ENCODE measurements at places on chromosomes 12 and 14.
A peak's percentile ranks its signal among the peaks of the same experiment; 100 is the strongest.

DNA sequence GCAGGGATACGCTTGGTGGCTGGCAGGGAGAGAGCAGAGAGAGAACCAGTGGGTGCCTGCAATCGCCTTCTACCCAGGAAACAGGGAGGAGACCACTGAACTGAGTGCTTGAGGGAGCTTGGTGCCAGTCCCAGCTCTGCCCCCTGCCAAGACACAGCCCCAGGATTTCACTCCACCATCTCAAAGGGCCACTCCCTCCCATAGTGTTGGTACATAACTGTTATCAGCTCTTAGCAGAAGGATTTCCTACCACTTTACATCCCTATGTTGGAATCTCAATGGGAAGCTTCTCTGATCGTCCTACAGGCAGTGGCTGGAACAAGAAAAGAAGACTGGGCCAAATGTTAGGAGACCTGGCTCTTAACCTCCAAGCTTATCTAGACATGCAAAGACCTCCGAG lies 157.4 kb upstream of the FOXN3 start:
- no peak for DNase-seq

DNA sequence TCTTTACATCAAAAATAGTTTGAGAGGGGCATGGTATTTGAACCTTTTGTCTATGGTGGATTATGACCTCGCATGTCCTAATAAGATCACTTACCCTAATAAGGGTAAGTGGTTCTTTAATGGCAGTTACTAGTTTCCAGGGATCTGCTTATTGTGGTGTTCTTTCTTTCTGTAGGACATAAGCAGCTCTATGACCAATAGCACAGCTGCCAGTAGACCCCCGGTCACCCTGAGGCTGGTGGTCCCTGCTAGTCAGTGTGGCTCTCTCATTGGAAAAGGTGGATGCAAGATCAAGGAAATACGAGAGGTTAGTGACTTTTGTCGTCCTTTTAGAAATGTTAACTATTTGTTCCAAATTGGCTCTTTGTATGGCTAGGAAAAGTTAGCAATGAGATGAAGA lies 7.2 kb downstream of the PCBP2 start:
- no peak for DNase-seq

- peak; percentile 75 for DNase-seq
Observed at GRCh38 chr12:49622501-49623141, 740 bp upstream of the PRPF40B start.

- no peak for DNase-seq
Observed at GRCh38 chr12:83147341-83147740, 460.6 kb downstream of the TMTC2 start.

- DNase-seq, result no peak
Observed at GRCh38 chr12:105888696-105889095, 250.1 kb downstream of the NUAK1 start.

DNA sequence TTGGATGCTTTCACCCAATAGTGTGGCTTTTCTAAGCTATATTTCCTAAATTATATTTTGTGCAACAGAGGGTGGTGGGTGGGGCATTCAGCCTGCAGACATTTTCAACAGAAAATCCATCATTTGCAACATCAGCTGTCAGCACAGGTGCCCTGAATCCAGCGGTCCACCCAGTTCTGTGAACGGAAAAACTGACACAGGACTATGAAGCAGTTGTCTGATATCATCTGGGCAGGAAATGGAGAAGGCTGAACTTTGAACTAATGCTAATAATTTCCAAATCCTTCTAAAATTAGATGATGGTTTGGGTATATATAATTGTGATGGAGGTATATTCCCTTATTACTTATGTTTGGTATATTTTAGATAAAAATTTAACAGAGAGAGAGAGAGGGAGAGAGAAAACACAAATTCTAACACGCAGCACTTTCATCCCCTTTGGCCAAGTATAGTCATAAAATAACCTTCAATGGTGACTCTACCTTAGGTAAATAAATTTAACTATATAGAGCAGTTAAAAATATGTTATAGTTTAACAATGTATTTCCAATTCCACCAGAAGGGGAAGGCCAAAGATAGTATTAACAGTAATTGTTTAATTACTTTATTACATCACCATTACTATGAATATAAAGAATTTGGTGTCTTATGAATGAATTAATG lies 58.3 kb upstream of the PTPRB start:
- no peak for DNase-seq

DNA sequence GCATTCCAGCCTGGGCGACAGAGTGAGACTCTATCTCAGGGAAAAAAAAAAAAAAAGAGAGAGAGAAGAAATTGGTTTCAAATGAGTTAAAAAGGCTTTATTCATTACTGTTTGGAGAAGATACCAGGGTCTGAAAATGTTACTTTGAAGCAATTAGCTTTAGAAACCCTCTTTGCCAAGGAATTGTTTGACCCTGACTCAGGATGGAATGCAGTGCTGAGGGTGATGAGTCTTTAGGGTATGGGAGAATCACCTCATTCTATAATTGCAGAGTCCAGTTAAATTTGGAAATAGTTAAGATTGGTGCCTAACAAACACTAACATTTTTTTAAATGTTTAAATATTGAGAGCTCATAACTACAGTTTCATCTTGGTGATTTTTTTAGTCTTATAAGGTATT lies 13.3 kb downstream of the RAP1B start:
- no peak for DNase-seq

DNA sequence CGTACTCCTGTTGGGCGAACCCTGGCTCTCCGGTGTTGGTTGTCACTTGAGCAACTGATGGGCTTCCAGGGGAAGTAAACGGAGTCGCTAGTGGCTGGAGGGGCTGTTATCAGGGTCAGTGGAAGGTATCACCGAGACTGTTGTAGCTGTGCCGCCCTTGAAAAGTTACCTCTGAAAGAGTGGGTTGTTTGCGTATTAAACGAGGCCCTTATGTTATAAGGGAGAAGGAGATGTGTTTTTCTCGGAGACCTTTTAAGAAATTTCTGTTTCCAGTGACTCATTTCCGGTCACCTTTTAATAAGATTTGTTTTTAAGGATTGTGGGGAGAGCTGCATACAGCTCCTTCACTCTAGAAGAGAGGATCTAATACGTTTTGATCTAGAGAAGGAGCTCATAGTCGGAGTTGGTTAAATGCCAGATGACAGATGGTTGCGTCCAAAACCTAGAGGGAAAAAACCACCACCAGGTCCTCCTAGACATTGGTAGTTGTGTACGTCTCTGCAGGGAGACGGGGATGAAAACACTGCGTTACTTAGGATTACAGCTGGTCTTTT lies 750 bp upstream of the DBX2 start:
- no peak for DNase-seq

- DNase-seq, result no peak
Observed at GRCh38 chr12:42689699-42690098, 100.2 kb upstream of the PRICKLE1 start.

DNA sequence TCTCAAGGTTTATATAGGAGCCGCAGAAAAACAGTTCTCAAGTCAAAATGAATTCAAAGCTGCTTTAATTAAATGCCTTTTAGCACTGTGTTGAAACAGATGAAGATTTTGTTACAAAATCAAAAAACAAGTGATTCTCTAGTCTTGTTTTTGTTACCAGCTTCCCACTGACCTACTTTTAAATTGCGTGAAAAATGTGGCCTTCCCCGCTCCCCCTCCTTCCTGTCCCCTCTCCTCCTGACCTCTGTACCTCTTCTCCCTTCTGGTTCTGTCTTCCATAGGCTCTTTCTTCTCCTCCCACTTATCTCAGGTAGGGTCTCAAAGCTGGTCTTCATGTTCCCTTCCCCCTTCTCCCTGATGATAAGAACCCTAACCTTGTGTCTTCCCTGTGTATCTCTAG lies 90.0 kb upstream of the MDM1 start:
- DNase-seq, result peak; percentile 43

DNA sequence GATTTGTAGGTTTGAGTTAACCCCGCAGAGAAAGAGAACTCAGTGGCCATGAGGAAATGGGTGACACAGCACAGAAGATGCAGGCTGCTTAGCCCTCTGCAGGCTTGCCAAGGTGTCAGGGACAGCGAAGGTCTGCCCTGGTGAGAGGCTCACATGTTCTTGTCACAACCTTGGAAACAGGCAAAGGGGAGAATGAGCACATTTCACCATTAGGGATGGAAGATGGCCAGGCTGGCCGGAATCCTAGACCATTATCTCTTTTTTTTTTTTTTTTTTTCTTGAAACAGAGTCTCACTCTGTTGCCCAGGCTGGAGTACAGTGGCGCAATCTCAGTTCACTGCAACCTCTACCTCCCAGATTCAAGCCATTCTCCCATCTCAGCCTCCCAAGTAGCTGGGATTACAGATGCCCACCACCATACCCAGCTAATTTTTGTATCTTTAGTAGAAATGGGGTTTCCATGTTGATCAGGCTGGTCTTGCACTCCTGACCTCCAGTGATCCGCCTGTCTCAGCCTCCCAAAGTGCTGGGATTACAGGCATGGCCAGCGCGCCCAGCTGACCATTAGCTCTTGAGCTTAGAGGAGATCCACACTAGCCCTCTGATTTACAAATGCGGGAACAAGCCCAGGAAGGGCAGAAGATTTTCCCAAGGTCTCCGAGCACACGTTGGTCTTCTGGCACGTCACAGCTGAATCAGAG lies 34.6 kb downstream of the LTBP2 start:
- no peak for DNase-seq

DNA sequence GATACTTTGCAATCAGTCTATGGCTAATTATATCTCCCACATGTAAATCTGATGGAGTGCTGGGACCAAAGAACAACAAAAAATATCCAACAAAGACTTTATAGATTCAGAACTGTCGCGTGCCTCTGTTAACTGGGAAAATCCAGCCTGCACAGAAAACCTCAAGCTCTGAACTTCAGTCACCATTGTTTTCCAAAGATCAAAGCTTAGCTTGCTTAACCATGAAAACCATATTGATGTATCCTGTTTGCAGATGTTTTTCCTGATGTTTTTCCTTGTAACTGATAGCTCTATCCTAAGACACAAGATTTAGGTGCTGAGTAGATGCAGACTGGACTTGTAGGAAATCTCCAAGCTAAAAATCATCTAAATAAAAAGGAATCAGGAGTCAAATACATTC lies 163.7 kb downstream of the GXYLT1 start:
- no peak for DNase-seq

GRCh38 chr12:25639406-25639805 lies 86.3 kb upstream of the LMNTD1 start:
- no peak for DNase-seq

- no peak for DNase-seq
Observed at GRCh38 chr14:26621364-26621763, 23.5 kb upstream of the NOVA1 start.

DNA sequence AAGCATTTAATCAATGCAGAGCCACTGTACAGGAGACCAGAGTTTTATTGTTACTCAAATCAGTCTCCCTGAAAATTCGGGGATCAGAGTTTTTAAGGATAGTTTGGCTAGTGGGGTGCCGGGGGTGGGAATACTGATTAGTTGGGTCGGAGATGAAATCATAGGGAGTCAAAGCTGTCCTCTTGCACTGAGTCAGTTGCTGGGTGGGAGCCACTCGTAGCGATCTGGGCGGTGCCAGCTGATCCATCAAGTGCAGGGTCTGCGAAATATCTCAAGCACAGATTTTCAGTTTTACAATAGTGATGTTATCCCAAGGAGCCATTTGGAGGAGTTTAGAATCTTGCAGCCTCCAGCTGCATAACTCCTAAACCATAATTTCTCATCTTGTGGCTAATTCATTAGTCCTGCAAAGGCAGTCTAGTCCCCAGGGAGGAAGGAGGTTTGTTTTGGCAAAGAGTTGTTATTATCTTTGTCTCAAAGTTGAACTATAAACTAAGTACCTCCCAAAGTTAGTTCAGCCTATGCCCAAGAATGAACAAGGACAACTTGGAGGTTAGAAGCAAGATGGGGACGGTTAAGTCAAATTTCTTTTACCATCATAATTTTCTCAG lies 169.4 kb upstream of the PLEKHG7 start:
- no peak for DNase-seq

DNA sequence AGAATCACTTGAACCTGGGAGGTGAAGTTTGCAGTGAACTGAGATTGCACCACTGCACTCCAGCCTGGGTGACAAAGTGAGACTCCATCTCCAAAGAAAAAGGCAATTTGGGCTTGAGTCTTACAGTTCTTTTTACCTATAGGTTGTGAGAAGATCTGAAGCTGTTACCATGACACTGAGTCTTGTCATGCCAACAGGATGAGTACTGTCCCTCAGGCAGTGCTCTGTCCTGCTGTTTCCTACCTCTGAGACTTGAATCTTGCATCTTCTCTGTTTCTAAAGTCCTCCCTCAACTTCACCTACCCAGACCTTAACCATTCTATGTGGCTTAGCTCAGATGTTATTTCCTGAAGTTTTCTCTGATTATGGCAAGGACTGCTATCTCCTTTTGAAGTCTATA lies 400.8 kb upstream of the PRICKLE1 start:
- no peak for DNase-seq

GRCh38 chr12:26318661-26319068 lies 123.3 kb downstream of the SSPN start:
- DNase-seq, result no peak

- DNase-seq, result peak; percentile 58
Observed at GRCh38 chr14:74425525-74426201, 347 bp downstream of the SYNDIG1L start.

DNA sequence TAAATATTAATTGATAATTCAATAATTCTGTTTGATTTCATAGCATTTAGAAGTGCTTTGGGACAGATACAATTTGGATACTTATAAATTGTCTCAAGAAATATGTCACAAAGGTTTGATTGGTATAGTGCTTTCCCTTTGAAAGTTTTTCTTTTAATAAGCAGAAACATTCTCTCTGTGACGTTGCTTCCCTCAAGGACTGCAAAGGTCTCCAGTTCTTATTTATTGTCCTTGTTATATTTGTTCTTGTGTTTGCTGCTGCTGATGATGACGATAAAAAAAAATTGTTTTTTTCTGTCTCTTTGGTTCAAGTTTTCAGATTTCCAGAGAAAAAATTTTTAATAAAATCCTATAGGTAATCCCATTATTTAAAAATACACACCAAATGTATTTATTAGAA lies 176.3 kb upstream of the CLEC14A start:
- no peak for DNase-seq

DNA sequence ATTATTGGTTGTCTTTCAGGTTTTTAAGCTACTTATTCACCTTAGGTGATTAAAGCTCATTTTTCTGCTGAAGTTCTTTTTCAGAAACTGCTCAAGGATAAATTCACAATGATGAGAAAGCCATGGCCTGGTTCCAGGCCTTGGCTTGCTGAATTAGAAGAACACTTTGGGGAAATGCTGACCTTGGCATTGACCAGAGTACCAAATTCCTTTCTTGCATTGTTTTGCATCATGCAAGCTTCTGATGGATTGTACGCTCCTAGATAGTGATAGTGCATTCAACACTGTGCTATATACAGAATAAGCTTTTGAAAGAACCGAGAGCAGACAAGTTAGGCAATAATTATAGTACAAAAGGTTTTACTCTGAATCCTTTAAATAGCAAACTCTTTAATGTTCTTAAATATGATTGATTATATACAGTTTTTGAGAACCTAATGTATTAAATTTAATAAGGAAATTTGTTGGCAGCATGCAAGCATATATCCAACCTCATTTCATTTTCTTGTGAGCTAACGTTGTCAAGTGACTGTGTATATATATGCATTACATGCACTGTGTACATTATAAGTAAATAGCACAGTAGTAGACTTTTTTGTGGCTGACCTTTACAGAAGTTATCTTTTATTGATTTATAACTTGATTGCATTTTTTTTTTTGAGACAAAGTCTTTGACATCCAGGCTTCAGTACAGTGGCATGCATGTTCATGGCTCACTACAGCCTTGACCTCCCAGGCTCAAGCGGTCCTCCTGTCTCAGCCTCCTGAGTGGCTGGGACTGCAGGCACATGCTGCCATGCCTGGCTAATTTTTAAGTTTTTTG lies 99.2 kb downstream of the DIP2B start:
- DNase-seq, result no peak
